Stimulated activated CD8-positive, alpha-beta memory T cell treated with anti-CD3 and anti-CD28 coated beads, Interleukin-4, amount 100 ng/mL, for 1 hour (primary cell): ENCODE measurements at places on chromosomes 3 and 15.

DNA sequence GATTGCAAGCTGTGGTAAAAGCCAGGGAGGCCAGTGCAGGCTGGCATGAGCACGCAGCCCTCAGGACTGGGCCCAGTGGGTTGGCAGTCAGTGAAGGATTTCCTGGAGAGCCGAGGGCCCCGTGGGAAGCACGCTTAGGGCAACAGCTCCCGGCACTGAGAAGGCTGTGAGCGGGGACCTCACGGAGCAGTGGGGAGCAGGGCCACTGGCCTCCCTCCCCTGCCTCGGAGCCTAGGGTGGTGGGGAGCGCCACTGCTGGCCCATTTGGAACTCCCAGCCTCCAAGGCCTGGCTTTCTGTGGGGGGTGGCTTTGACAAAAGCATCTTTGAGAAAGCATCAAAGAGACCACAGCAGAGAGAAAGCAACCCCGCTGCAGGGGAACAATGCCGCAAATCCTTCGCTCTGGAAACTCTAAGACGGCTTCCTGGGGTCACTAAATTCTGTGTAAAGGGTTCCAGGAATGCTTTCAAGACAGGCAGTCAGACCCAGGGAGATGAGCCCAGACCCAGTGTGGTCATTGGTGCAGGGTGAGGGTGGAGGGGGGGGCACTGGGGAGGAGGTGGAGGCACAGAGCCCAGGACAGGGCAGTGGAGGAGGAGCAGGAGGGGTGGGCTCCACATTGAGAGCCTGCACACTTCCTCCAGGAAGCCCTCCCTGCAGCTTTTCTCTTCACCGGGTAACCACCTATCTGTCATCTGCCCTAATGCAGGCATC, 9.5 kb upstream of the APBA2 start:
- DNase-seq = no peak

GRCh38 chr15:47505712-47506328, 211.5 kb upstream of the SEMA6D start:
- no peak for DNase-seq

DNA sequence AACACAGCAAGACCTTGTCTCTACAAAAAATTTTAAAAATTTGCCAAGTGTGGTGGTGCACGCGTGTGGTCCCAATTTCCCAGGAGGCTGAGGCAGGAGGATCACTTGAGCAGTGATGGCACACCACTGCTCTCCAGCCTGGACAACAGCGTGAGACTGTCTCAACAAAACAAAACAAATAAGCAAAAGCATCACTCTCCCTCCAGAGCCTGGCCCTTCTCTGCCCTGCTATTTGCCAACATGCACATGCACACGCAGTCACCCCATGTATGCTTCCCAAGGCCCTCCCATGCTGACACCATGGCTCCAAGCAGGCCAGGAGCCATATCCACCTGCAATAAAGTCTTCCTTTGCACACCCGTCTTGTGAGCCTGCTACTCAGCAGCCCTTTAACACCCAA, 2.1 kb downstream of the KIF9 start:
- no peak for DNase-seq

- DNase-seq = no peak
These were observed 10.2 kb downstream of the ACKR2 start for GRCh38 chr3:42819351-42819965.

GRCh38 chr15:59484399-59484798, 46.4 kb downstream of the FAM81A start:
- DNase-seq = no peak

DNA sequence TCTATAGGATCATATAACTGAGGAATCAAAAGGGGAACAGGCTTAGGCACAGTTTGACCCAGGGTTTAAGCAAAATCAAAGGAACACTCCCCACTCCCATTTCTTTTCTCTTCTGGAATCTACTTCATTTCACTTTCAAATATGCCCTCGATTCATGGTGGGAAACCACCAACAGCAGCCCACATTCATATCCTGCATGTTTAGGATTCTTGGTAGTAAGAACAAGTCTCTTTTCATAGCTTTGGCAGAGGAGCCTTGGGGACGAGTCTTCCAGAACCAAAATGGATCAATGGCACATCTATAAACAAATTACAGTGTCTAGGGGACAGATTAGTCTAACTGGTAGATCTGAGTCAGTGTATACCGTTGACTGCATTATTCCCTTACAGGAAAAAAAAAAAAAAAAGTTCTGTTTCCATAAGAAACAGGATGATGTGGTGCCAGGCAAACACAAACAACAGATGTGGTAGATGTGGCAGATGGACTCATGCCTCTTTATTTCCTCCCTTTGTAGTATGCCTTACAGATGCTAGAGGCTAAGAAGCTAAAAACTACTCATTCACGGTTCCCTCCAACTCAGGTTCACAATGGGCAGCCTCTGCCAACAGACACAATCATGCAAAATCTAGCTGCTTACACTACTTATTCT, 578.3 kb upstream of the ADAMTS9 start:
- no peak for DNase-seq

GRCh38 chr15:55909036-55909811, 84.2 kb downstream of the NEDD4 start:
- DNase-seq = no peak

- no peak for DNase-seq
These were observed 10.5 kb downstream of the SLC6A6 start for GRCh38 chr3:14412831-14413380.

- no peak for DNase-seq
These were observed 152.7 kb downstream of the POLR2M start for GRCh38 chr15:57859130-57859685.

- no peak for DNase-seq
These were observed 17.5 kb downstream of the ABI3BP start for GRCh38 chr3:100975714-100976113.

DNA sequence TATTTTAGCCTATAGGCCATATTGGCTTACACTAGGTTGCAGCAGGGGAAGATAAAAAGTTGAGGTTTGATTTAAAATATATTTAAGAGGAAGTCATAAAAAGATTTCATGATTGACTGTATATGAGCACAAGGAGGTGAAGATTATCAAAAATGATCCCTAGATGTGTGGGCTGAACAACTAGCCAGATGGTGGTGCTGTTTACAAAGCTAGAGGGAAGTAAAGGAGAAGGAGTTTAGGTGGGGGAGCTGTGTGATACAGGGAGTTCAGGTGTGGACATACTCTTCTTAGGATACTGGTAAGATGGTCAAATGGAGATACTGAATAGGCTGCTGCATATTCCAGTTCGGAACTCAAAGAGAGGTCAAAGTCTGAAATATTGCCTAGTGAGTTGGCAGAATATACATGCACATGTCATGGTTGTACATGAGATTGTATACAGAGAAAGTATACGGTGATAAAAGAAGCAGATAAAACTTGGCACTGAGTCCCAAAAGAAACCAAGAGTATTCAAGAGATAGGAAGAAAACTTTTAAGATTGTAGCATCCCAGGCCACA, 727.8 kb downstream of the NLGN1 start:
- DNase-seq = no peak

GRCh38 chr15:70523192-70523591, 240.2 kb downstream of the UACA start:
- DNase-seq = no peak

DNA sequence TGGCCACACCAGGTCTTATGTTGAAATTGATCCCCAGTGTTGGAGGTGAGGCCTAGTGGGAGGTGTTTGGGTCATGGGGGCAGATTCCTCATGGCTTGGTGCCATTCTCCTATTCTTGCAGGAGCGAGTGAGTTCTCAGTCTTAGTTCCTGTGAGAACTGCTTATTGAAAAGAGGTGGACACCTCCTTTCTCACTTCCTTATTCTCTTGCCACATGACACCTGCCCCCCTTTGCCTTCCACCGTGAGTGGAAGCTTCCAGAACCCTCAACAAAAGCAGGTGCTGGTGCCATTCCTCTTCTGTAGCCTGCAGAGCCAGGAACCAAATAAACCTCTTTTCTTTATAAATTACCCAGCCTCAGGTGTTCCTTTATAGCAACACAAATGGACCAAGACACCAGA, 318.1 kb upstream of the MCTP2 start:
- no peak for DNase-seq

DNA sequence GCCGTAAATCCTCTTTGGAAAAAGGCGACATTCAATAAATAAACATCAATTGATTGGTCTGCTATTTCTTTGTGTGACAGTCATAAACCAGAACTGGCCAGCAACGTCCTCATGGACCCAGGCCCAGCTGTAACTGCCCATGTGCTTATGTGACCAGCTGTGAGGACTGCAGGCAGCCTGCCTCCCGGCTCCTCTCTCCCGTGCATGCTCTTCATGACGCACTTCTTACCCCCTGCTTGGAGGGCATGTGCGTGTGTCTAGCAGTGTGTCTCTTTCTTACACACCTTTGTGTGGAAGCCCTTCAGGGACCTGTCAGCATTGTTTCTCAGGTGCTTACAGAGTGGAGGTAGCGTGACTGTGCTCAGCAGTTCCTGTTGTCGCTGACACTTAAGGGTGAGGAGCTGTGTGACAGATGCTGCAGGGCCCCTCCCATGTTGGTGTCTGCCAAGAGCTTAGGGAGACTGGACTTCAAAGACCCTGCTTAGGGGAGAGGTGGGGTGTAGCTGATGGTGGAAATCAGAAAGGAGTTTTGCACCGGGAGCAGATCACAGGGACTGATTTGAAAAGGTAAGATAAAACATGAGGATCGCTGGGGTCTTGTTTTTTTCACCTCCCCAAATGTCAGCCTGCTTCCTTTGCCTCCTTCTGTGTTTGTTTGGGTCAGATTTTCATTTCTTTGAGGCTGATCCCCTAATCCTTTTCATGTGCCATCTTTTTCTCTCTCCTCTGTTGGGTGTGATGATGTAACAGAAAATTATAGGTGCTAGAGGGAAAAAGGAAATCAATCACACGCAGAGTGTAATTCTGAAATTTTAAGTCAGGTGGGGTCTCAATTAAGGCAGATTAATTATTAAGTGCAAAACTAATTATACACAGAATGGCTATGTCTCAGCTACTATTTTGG, 2.1 kb downstream of the PODXL2 start:
- no peak for DNase-seq

- DNase-seq = no peak
These were observed 191.9 kb upstream of the TSC22D2 start for GRCh38 chr3:150216041-150216811.

DNA sequence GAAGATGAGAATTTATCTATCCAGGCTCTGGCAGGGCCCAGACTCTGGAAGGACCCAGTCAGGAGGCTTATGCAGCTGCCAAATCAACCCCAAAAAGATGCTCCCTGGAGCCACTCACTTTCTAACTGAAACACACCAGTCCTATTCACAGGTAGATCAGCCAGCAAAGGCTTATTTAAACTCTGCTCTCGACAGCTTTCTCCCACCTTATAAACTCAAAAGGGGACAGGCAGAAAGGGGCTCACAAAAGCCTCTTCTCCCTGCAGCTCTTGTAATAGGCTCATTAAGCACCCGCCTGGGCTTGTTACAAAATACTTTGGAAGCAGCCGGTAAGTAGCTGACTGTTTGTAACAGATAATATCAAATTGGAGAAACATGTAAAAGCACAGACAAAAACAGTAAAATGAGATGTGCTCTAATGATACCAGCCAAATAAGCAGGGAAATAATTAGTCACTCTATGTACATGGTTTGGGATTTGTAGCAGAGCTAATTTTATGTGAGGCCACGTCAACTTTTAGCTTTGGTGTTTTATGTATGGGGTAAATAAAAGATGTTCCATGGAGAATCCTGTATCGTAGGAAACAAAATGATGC, 213.8 kb downstream of the NR2F2 start:
- DNase-seq = no peak

DNA sequence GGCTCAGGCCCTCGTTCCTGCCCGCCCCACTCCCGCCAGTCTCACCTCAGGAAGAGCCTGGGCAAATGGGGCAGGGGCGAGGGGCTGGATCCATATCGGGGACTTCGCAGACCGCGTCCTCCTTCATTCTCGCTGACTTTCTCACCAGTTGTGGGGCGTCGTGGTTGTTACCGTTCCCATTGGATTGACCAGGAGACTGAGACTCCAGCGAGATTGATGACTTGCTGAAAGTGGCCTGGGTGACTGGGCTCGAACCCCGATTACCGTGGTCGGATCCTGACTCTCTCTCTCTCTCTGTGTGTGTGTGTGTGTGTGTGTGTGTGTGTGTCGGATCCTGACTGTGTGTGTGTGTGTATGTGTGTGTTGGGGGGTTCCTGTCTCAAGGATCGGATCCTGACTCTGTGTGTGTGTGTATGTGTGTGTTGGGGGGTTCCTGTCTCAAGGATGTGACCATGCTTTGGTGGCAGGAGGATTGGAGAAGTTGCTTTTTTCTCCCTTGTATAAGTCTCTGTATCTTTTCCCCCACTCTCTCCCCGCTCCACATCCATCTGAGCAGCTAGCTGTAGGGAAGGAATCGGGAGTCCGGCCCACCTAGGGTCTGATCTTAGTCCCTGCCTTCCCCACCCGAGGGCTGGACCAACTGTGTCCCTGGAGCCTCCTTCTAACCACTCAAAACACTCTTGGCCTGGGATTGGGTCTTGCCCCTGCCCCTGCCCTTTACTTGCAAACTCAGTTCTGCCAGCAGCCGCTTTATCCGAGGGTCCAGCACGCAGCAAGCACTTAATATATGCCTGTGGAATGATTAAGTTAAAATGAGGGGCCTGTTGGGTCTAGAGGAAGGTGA, 603 bp downstream of the PLEKHO2 start:
- no peak for DNase-seq

- DNase-seq = no peak
These were observed 27.2 kb upstream of the TMEM158 start for GRCh38 chr3:45253316-45253715.

DNA sequence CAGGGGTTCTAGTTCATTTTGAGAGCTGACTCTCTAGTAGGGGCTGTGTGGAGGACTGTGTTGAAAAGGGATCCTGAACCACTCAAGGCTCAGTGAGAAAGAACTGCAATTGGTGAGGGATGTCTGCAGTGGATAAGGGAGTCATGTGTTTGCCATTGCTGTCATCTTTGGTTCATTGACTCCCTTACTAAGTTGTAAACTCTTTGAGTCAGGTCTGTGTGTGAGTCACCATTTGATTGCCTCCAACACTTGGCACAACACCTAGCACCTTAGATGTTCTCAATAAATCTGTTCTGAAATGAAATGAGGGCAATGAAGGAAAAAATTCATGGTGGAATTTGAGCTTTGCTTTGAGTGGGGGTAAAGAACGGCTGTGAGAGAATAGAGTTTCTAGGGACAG, 51.7 kb downstream of the PLS1 start:
- DNase-seq = no peak

- DNase-seq = no peak
These were observed 226.6 kb downstream of the ADAMTS17 start for GRCh38 chr15:100115066-100115710.

DNA sequence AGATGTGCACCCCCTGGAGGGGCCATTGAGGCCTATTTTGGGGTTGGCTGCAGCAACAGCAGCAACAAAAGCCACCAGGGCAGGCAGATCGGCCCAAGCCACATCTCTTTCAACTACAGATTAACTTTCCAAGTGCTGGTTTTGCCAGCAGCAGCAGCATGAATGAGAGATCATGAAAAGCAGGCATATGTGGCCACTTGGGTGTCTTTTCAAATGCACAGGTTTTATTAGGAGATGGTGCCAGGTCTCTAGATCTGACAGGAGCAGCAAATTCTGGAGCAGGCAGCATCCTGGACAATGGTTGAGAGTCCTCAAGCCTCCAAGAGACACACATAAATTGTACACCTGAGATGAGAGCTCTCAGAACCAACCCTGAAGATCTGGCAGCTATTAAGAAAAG, 31.7 kb upstream of the CCDC66 start:
- DNase-seq = no peak

GRCh38 chr3:183541738-183542137, 13.8 kb downstream of the KLHL6 start:
- no peak for DNase-seq
